ENCODE measurements at places on chromosomes 1 and 21. TPM values are rescaled to one million over a fixed set of nuclear protein-coding genes. Genes with fewer than 3 reads are reported as not detected.

DNA sequence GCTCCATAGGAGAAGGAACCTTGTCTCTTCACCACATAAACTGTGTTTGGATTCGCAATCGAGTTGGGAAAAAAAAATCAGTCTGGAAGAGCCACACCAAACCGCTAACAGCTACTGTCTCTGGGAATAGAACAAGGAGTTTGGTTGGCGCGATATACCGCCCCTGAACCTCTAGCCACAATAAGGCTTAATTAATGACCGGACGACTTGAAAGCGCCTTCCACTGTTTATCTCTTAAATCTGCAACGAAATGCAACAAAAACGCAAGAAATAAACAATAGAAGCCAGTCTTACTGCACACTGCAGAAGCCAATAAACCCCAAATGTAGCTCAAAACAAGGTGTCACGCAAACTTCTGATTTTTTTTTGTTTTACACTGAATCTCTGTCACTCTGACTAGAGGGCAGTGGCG, 10.9 kb downstream of the BTBD19 start:
- DNase-seq, result no peak

GRCh38 chr1:53114581-53115400, 27.6 kb downstream of the SLC1A7 start:
- no peak for DNase-seq

- DNase-seq, result no peak
These were observed 81.2 kb downstream of the EPHB2 start for GRCh38 chr1:22791831-22792347.

FMO2 gene
- under 0.01 TPM for total RNA-seq

DNA sequence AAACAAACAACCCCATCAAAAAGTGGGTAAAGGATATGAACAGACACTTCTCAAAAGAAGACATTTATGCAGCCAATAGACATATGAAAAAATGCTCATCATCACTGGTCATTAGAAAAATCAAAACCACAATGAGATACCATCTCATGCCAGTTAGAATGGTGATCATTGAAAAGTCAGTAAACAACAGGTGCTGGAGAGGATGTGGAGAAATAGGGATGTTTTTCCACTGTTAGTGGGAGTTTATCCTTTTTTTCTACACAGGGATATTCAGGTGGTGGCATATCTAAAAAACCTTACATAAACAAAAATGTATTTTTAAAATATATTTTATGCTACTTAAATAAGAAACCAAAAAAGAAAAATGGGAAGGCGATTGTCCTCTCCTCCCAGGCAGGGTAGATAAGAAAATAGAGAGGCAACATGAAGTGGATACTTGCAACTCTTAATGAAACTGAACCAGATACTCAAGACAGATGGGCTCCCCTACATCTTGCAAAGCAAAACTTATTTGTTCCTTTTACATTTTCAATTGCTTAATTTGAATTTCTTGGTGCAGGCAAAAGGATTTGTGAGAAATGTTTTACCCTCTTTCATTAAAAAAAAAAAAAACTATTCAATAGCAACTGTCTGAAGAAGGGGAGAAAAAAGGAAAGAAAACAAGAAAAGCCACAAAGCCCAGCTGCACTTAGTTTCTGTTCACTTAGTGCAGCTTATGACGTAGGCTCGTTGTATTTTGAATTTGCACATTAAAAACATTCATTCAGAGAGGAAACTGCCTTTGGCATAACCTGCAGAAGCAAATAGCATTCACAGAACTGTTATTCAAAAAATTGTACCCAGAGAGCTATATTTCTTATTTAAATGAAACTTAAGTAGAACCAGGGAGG, 36.9 kb upstream of the RGS1 start:
- DNase-seq, result peak; percentile 78

- peak; percentile 97 for DNase-seq
These were observed 19.1 kb downstream of the COL24A1 start for GRCh38 chr1:86137436-86137835.

LYPLAL1 gene
- total RNA-seq, result 4.8 TPM

CD5L gene
- total RNA-seq, result not detected

GRCh38 chr1:41449326-41449921, 35.1 kb downstream of the EDN2 start:
- no peak for DNase-seq

All from IMR-90 (cell line).